ENCODE measurements at places on chromosomes 5 and 9.
A peak's percentile ranks its signal among the peaks of the same experiment; 100 is the strongest.

DNA sequence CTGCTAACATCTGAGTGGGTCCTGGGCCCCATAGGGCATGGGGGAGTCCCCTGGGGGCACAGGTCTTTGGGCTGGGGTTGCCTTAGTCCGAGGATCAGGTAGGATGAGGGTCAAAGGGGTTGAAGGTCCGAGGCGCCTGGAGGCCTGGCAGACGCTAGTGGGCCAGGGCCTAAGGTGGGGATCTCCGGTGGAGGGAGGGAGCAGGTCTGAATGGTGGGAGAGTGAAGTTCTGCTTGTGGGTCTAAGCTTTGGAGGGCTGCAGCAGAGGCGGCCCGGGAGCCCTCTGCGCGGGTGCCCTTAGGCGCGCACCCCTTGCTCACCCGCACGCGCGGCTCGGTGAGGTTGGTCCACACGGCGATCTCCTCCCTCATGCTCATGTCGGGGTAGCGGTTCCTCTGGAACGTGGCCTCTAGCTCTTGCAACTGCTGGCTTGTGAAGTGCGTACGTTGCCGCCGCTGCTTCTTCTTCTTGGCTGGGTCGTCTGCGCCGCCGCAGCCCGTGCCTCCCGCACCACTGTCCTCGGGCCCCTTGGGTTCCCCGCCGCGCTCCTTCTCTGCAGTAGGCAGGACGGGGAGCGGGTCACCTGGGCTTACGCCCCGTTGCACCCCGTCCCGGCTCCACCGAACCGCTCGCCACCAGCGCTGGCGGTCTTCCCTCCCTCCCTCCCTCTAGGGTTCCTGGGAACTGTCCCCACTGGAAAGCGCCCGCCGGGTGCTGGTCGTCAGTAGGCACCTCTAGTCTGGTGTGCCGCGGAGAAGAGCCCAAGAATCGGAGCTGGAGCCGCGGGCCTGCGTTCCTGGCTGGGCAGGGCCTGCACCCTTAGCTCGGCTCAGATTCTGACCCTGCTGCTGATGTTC is 2.8 kb downstream of the PITX1 start:
- no peak for ATAC-seq

DNA sequence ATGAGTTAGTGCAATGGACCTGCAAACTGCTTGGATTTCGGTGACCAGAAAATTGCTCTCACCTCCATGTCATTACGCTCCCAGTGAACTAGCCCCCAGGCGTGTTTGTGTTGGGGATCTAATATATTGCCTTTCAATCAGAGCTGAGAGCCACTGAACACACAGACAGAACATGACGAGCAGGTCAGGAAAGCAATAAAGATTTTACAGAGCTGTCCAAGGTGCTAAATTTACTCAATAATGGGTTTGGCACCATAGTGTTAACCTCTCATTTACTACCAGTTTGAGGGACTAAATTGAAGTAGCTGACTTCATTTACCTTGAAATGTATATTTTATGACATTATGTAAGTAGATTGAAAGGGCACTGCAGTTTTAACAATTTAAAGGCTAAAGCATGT is 383.0 kb downstream of the EBF1 start:
- no peak for ATAC-seq

- no peak for ATAC-seq
These were observed 165.2 kb downstream of the TMEM38B start for GRCh38 chr9:105859428-105860091.

DNA sequence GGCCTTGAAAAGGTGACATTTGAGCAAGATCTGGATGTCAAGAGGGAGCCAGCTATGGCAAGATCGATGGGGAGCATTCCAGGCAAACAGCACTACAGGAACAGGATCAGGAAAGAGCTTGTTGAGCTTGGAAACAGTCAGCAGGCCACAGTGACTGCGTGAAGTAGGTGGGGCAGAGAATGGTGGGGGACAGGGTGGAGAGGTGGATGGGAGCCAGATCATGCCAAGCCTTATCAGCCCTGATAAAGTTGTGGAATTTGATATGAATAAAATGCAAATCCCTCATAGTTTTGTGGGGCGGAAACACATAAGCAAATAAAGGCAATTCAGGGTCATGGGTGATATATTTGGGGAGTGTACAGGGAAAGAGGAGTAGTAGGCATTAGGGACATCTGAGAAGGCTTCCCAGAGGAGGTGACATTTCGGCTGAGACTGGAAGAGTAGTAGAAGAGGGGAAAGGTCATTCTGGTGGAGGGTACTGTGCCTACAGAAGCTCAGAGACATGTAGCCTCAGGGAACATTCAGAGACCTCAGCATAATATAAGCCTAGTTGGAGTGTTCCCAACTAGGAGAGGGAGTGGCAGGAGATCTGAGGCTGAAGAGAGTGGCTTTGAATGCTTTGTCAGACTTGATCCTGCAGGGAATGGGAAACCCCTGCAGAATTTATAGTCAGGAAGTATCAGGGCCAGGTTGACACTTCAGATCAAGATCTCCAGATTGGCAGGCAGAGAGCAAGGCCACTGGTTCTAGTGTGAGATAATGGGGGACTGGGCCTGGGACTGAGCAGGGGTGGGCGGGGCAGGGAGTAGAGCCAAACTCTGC is 9.7 kb upstream of the CYSTM1 start:
- peak; percentile 51 for ATAC-seq

- peak; percentile 47 for ATAC-seq
These were observed at the start of gene SPATA6L for GRCh38 chr9:4666042-4666699. TSS of gene SPATA6L (minus strand) at chr9:4666480. CDS start at chr9:4666250, 230 bp downstream.

DNA sequence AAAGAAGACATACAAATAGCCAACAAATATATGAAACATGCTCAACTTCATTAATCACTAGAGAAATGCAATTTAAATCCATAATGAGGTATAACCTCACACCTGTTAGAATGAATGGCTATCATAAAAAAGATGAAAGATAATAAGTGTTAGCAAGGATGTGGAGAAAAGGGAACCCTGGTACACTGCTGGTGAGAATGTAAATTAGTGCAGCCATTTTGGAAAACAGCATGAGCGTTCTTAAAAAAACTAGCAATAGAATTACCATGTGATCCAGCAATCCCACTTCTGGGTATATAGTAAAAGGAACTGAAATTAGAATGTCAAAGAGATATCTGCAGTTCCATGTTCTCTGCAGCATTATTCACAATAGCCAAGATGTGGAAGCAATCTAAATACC is 64.2 kb upstream of the CEP78 start:
- no peak for ATAC-seq

DNA sequence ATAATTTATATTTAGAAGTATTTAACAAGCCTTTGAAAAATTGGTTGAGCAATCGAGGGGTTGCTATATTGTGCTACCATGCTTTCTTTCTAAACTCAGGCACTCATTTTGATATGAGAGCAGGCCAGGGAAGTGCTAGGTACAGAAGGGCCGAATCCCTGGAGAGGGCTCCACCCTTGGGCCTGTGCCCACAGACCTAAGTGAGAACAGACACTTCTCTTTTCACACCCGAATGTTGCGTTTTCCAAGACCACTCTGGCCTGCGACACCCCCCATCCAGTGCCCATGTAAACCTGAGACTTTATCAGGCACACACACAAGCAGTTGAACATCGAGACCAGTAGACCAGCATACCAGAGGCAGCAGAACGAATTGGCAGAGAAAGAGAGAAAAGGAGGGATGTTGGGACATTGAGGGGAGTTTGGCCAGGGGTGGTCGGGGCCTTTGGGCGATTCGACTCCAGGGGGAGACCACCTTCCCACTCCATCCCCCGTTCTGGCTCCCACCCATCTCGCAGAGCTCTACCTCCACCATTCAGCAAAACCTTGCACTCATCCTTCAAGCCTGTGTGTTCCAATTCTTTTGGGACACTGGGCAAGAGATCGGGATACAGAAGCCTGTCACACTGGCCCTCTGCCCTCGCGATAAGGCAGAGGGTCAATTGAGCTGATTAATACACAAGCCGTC is 134.8 kb downstream of the FBXO4 start:
- ATAC-seq = no peak

DNA sequence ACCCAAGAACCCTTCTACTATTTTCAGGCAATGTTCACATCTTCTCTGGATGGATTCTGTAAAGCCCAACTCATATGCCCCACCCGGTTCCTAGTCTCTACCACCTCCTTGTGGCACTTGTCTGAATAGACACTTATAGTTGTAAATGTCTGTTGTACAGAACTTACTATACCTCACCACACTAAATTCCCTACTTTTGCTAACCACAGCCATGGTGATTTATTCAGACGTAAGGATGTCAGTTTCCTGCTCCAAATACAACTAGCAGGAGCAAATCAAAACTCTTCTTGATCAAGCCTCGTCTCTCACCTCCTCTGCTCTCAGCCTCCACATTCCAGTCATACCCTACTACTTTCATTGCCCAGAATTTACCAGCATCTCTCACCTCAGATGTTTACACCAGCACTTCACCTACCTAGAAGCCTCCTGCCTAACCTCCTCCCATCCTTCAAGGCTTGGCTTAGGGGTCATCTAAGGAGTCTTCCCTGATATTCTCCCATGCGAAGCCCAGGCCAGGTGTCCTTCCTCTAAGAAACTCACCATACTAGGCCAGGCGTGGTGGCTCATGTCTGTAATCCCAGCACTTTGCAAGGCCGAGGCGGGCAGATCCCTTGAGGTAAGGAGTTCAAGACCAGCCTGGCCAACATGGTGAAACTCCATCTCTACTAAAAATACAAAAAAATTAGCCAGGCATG is 75.5 kb downstream of the MAPKAP1 start:
- ATAC-seq = peak; percentile 76

GRCh38 chr5:118722122-118723020 is 266.0 kb downstream of the DTWD2 start:
- no peak for ATAC-seq

DNA sequence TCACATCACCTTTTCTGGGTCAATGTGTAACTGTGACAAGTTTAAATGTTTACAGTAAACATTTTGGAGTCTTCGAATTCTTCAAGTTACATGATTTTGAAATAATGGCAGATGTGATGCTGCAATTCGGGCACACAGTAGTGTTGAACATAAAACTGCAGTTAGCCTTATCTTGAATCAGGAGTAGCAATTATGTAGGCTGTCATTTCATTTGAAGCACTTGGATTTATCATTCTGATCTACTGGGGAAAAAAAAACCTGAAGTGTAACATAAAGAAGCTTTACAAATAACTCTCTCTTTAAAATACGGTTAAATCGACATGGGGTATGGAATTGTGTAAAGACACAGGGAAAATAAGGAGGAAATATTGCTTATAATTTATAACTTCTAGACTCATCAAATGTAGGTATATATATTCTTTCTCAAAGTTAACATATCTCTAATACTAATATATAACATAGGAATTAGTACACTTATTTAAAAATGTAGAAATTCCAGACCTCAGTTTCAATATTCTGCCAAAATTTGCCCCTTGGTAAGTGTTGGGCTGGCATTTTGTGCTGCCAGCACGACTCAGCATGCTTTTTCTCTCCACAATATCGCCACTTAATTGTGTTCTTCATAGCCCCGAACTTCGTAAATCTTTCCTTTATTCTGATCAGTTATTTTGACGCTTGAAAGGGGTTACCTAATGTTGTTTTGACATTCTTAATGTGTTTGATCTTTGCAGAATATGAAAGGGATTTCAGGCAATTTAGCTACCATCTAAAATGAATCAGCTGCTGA is 226.7 kb downstream of the PRR16 start:
- no peak for ATAC-seq

- ATAC-seq = no peak
These were observed 127.7 kb downstream of the DIRAS2 start for GRCh38 chr9:90514877-90515276.

DNA sequence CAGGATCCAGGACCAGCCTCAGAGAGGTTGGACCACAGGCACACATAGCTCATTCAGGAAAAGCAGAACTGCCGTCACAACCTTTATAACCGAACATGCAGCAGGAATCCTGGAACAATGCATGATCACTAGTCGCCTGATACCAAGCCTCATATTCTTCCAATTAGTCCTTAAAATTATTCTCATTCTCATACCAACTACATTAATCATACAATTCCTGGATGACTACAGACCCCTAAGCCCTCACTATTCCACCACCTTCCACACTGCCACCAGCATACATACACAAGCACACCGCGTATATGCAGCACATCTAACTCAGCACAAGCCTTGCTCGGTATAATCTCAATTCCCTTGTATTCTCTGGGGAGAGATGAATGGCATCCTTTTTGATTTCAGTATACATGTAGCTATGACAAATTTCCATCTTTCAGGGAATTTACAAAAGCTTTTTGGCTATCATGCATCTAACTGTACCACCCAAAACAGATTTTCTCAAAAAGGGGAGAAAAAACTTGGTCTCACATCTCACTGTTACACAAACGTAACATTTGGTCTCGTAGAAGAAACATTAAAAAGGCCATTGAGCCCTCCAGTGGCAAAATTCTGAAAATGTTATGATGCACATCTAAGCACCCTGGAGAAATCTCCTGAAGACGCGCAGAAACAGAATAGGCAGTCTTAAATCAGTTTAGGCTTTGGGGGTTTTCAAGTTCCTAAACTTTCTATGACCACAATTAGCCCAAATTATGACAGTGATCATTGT is 46.2 kb downstream of the MCTP1 start:
- ATAC-seq = no peak

DNA sequence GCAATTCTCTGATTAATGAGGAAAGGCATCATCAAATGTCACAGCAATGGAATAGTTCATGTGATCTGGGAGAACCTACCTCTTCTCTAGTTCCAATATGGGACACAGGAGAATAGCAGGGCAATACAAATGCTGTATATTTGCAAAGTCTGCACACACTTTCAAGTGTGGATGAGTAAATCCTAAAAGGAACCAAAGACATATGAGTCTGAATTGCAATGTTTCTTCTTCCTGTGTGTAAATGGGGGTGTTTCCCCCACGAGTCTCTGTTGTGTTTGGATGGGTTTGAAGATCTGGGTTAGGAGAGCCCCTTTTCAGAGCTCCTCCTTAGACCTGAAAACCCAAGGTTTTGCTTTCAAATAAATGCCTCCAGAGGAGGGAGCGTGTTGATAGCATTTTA is 26.9 kb downstream of the SLC46A2 start:
- ATAC-seq = no peak

GRCh38 chr9:22211588-22212360 is 202.7 kb upstream of the CDKN2B start:
- ATAC-seq = peak; percentile 68

DNA sequence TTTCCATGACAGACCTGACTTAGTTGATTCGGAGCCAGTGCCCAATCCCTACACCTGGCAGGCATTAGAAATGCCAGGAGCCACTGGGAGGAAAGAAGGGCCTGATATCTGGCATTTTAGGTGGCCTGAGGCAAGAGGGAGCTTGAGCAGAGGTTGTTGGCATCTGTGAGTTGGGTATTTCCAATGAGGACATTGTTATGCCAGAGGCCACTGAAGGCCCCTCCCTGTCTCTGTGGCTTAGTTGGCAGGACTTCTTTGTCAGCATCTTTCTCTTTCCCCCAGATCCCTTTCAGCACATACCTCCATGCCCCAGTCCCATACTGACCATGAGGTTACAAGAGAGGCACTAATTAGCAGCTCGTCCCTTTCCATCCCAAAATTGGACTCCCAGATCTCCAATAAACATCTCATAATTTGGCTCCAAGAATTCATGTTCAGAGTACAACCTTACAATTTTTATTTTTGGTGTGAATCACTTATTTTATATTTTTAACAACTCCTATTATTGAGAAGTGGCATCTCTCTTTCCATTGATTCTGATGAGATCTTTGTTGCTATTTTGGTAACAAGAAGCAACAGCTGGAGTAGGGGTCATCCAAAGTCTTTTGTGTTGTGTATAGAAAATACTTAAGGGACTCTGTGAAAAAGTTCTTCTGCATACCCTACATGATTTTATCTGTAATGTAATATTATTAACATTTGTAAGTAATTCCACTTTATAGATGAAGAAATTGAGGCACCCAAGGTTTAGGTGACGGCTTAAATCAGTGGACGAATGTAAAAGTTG is 68.6 kb upstream of the MAP3K1 start:
- ATAC-seq = no peak

All from esophagus mucosa (tissue), 1 donor.